ENCODE measurements at places on chromosomes 11 and 22. TPM values are rescaled to one million over a fixed set of nuclear protein-coding genes. Genes with fewer than 3 reads are reported as not detected.
A peak's percentile ranks its signal among the peaks of the same experiment; 100 is the strongest.

DNA sequence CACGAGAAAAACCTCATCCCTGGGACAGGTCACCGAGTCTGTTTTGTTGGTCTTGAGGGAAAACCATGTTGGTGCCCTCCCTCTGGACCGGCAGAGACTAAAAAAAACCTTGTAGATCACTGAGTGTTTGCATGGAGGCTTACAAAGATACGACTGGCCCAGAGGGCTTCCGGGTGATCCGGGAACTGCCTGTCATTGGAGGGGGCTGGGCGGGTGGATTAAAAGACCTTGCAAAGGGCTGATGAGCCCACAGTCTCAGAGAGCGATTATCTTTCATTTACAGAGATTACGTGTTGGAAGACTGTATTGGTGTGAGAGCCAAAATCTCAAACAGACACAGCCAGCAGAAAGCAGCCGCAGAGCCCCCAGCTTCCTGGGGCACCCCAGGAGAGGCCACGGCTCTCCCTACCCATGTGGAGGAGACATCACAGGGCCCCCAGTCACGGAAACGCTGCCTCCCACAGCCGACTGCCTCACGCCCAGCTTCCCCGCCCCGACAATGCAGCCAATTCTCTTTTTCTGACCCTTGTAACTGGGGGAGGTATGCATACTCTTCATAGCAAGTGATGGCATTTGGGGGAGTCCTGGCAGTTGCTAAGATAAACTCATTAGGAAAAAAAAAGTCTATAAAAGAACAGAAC lies 426.4 kb downstream of the CTTN start:
- no peak for DNase-seq

- DNase-seq, result no peak
Measured at GRCh38 chr11:20518323-20518834, 81.0 kb upstream of the SLC6A5 start.

- DNase-seq, result peak; percentile 74
Measured at GRCh38 chr11:68841718-68842426, at the start of gene CPT1A. Gene CPT1A (minus strand): TSS chr11:68841916. CDS start chr11:68815474, 26,442 bp downstream.

DNA sequence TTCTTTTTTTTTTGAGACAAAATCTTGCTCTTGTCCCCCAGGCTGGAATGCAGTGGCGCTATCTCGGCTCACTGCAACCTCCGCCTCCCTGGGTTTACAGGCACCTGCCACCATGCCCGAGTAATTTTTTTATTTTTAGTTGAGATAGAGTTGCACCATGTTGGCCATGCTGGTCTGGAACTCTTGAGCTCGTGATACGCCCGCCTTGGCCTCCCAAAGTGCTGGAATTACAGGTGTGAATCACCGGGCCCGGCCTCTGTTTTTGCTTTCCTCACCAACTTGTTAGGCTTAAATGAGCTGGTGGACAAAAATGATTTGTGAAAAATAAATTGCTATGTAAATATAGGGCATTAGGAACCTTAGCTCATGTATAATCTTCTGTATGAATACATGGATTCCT lies 3.5 kb downstream of the MEI1 start:
- no peak for DNase-seq

- no peak for DNase-seq
Measured at GRCh38 chr11:2268729-2269600, 1.4 kb downstream of the ASCL2 start.

DNA sequence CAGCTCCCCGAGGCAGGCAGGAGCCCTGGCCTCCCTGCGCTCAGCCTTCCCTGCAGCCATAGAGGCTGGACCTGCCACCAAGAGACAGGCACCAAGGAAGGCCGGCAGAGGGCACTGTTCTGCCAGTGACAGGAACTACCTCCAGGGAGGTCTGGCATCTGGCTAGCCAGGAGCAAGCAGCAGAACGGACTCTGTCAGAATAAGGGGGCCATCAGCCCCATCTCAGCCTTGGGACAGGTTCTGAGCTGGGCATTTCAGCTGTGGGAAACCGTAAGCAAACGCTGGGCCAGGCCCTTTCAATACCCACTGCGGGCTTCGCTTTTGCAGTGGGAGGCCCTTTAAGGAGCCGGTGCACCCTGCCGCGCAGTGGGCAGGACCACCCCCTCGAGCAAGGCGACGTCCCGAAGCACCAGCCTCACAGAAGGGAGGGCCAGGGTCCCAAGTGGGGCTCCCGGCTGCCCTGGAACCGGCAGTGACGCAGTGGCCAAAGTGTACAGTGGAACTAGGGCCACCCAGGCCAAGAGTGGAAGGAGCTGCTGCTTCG lies 18.2 kb downstream of the IFT27 start:
- peak; percentile 61 for DNase-seq

GRCh38 chr11:27649800-27650199 lies 50.5 kb downstream of the BDNF start:
- no peak for DNase-seq

DNA sequence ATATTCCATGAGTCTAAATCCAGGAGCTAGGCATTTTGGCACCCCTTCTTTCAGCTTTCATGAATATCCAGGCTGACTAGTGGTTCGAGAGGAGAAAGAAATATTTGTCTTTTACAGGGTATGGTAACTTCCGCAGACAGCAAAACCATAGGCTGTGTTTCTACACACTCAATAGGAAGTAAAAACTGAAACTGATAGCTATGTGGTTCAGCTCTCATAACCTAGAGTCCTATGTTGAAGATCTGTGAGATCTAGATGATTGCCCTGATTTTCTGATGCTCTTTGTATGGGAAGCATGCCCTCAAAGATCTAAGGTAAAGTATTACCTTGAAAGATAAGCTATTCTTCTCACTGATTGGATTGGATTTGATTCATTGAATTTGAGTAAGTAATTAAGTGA lies 118.3 kb downstream of the CD44 start:
- no peak for DNase-seq

GRCh38 chr11:112878033-112878601 lies 83.1 kb upstream of the NCAM1 start:
- DNase-seq, result no peak

RFPL2 gene
- not detected for total RNA-seq
